ENCODE measurements at places on chromosomes 3 and 15.

DNA sequence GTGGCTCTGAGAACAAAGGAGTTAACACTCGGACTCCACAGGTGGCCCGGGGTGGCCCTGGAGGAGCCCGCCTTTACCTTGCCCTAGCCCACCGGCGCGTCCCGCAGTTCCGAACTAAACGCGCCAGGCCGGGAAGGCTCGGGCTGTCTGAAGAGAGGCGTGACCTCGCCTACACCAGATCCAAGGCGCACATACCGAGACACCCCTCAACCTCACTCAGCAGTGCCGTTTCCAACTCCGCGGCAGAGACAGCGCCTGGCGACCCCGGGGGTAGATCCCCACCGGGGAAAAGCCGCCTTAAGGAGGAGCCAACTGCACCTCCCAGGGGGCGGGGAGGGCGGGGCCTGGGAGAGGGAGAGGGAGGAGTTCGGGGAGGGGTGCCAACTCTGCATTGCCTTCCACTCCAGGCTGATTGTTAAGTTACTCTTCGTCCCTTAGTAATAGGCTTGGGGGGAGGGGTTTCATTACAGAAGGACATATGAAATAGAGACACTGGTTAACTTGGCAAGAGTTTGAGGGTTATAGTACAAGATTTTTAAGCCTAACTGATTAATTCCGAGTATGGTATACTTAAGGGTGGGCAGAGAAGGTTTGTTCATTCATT, at the start of gene DLG1:
Gene DLG1, minus strand, starts transcription at position 272 of the 604 bp plus-strand sequence. CDS start 1,408 bp downstream, outside the sequence.
- DNase-seq = peak; percentile 86

DNA sequence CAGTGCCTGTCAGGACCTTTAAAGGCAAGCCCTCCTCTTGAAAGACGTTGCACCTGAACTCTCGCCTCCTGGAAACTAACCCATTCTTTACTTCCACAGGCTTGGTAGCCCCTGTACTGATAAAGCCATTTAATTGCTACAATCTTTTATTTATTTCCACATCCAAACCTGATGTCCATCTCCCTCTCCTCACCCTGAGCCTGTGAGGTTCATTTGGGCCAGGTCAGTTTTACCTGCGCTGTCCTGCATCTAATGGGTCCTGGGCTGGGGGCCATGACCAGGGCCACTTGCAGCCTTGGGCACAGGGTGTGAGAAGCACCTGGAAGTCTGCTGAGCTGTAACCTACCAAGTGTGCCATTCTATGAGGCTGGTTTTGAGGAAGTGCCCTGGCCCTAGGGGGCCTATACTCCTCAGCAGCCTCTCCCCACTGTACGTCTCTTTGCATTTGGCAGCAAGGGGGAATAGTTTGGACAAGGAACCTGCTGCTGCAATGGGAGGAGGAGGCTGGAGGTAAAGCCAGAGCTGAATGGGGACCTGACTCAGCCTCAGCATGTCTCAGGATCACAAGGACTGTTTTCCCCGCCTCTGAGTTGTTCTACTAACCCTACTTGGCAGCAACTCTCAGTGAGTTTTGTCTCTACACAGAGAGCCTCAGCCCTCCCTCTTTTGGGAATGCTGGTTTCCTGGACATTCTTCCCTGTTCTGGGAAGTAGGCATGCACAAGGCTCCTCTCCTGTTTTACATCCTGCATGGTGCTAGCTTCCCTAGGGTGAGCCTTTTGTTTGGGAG, 53.8 kb downstream of the WDR76 start:
- no peak for DNase-seq

DNA sequence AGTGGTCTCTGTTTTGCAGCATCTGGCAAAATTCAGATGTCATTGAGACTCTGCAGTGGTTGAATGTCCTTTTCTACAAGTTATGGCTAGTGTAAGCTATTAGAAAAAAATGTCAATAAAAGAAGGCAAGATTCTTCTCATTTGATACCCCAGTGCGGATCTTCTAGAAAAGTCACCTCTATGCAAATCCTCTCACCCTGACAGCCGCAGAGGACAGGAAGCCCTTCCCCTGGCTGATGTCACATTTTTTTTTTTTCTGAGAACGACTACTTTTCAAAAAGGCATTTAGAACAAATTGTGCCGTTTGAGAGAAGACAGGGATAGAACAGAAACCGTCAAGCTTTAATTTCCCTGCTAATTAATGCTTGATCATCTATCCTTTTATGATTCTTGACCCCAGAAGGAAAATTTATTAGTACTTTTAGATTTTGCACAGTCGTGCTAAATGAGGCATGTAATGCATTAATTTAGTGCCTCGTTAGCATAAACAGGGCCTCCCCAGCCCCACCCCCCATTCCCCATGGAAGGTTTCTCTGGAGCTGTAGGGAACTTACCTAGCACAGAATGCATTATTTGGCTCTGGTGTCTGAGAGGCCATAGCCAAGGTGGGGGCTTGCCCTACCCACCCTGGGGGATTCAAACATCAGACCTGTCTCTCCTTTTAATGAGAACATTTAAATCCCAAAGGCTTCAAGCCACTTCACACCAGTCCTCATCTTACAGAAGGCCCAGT, 183.8 kb downstream of the OPA1 start:
- no peak for DNase-seq

DNA sequence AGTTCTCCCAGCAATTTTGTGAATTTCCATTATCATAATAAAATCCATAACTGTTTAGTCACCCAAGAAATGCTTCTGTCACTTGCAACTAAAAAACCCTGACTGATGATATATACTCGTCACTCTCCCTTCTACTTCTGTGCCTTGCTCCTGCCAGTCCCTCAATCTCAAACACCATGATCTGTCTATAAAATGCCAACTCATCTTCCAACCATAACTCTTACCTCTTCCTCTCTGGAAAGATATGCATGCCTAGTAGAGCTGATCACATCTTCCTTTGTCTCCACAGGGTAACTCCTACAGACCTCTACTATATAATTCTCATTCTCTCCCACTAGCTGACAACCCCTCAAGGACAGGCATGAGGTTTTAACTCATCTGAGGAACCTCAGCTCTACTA, 5.2 kb upstream of the VEPH1 start:
- DNase-seq = no peak

DNA sequence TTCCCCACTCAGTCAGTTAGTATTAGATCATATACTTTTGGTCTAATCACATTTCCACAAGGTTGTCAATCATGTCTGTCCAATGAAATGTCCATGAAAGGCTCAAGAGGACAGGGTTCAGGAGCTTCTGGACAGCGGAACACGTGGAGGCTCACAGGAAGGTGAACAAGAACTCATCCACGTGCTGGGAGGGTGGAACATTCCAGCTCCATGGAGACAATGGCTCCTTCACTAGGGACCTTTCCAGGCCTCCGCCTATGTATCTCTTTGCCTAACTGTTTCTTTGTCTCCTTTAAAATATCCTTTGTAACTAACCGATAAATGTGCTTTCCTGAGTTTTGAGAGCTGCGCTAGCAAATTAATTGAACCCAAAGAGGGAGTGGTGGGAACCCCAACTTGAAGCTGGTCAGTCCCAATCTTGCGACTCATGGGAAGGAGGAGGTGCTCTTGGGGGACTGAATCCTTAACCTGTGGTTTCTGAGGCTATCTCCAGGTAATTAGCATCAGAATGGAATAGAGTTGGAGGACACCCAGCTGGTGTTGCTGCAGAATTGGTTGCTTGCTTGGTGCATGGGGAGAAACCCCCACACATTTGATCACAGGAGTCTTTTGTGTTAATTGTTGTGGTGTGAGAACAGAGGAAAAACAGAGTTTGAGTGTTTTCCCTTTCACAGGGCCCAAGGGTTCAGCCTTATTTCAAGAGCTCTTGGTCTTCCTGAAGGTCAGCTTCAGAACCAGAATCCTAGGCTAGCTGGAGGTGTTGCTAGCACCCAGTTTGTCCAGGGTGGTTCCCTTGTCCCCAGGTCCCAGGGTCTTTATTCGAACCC, 3.0 kb upstream of the TKT start:
- DNase-seq = no peak

DNA sequence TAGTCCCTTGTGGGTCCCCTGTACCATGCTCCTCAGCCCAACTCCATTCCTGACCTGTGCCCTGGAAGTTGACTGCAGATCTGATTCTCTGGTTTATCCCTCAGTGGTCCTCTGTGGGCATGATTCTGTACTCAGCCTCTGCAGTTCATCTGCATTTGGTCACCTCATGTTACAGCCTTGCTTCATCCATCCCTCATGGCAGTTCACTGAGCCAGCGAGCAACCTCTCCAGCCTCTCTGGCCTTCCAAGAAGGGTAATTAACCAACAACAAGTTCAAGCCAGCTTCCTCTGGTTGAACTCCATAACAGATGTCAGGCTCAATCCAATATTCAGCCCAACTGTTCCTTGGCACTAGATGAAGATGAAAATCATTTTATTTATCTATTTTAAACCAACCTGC, 509.5 kb downstream of the NTRK3 start:
- DNase-seq = no peak

- no peak for DNase-seq
These were observed 363.5 kb downstream of the FOXP1 start for GRCh38 chr3:71219744-71220638.
